GM23248 (cell line): ENCODE measurements at places on chromosomes 12 and 14.

DNA sequence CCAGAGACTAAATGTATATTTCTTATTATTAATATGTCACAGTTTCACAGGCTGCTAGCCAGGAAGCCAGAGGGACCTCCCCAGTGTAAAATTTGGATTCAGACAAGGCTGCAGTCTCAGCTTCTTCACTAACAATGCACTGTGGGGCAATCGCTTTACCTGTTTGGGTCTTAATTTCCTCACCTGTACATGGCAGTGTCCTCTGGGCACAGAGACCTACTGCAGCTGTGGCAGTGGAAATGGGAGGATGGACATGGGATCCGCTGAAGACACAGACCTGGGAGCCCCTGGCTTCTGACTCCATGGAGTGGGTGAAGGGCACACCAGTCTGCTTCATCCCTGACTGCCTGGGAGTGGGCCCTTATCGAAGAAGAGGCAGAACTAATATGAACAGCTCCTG is 6.9 kb upstream of the SERPINA5 start:
- DNase-seq = no peak

GRCh38 chr14:100604121-100604501 is 16.9 kb upstream of the BEGAIN start:
- no peak for DNase-seq

GRCh38 chr12:55704824-55705718 is 2.6 kb downstream of the ITGA7 start:
- DNase-seq = no peak

DNA sequence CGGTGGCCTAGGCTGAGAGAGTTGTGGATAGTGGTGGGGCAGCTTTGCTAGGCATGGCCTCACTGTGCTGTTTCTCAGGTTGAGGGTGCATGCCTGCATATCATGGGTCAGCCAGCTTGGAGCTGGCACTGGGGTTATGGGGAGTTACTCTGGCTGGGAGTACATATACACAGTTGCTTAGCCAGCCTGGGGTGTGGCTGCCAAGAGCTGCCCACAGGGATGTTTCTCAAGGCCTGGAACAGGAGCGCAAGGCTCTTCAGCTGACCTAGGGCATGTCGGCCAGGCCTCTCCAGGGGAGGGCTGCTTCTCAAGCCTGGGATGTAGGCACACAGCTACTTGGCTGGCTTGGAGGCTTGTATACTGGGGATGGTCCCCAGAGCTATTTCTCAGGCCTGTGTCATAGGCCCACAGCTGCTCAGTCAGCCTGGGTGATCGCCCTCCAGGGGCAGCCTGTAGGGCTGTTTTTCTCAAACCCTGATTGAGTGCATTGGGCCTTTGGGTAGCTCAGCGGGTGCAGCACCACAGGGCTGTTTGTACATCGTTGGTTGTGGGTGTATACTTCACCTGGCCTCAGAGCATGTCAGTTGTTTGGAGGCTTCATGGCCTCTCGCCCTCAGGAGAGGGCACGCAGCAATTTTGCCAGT is 114.9 kb downstream of the METTL25 start:
- DNase-seq = no peak

- no peak for DNase-seq
Observed at GRCh38 chr14:86954623-86955022, 1038.4 kb downstream of the GALC start.

DNA sequence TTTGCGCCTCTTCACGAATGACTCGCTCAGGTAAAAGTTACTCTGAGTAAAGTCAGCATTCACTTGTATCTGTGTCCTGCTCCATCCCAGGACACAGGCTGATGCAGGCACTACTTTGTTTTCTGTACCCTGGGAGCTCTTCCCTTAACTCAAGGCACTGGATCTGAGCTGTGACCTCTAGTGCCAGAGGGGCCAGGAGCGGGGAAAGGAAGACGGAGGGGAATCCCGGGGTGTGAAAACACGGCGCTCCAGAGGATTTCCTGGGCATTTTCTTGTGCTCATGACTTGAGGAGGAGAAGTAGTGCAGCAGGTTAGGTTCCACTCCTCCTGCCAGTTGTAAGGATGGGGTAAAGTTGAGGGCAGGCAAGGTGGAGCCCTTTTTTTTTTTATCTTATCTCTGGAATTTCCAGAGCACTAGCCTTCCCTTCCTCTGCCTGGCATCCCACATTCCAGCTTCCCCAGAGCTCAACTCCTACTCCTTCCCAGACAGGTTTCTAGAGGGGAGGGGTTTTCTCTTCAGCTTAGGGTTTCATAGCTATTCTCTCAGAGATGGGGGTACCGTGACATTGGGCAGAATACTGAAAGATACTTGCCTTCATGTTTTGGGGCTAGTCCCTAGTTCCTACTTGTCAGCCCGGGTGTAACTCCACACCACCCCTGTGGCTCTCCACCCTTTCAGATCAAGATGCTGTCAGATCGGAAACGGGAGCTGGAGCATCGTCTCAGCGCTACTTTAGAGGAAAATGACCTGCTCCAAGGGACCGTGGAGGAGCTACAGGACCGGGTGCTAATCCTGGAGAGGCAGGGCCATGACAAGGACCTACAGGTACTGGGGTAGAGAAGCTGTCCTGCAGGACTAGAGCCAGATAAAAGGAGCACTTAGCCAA is 52.3 kb downstream of the RAB35 start:
- DNase-seq = no peak

- peak; percentile 4 for DNase-seq
Observed at GRCh38 chr14:52649511-52649910, 45.8 kb downstream of the ERO1A start.

GRCh38 chr12:66111605-66112004 is 18.9 kb downstream of the LLPH start:
- DNase-seq = peak; percentile 28

DNA sequence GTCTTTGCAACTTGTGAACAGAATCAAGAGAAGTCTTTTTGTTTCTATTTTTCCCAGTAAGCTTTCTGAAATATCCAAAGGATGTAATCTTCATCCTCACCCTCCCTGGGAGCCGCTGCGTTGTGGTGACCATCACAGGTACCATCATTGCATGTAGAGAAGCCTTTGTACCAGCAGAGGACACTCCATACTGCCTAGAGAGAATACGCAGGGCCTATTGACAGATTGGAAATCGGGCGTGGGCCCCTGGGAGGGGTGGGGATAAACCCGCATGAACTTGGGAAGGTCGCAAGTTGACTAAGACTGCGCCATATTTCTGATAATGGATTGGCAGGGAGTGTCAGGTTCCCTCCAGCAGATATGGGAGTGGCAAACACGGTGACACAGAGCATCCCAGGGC is 12.7 kb downstream of the KRT1 start:
- no peak for DNase-seq

DNA sequence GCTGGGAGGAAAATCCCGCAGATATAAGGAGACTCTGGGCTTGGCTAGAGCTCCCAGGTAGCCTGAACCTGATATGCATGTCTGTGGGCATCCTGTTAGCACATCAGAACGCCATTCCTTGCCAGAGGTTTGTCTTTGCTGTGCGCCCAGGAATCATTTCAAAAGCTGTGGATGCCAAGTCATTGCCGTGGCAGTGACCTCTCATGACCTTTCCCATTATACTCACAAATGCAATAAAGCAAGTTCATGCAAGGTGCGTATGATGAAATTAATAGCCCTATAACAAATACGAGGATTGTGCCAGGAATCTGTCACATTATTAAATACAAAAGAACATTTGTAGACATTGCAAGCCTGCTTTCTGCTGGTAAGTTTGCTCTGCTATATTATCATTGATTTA is 229.1 kb upstream of the PELI2 start:
- DNase-seq = no peak

DNA sequence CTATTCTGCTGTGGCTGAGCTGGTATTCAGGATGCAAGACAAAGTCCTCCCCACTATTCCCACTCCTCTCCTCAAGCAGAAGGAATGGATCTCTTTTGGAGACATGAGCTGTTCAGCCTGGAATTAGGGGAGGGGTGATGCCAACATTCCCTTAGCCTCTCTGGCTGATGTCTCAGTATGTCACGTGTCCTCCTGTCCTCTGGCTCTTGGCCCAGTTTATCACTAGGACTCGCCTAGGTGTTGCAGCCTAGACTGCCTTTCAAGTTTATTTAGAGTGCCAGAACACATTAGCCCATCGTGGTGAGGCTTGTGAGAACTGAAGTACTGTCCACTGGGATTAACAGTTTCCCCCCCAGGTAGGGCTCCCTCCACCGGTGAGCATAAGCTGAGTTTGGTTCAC is 239.9 kb upstream of the MIS18BP1 start:
- DNase-seq = no peak
